Large intestine (tissue), 12 donors: ENCODE measurements at places on chromosomes 7 and 10.

- DNase-seq: no peak
Observed at GRCh38 chr10:110870823-110871297, 868 bp upstream of the PDCD4 start.

- DNase-seq: no peak
Observed at GRCh38 chr10:77622889-77623291, 14.7 kb downstream of the KCNMA1 start.

- DNase-seq: no peak
Observed at GRCh38 chr7:69076566-69076965, 521.7 kb upstream of the AUTS2 start.

DNA sequence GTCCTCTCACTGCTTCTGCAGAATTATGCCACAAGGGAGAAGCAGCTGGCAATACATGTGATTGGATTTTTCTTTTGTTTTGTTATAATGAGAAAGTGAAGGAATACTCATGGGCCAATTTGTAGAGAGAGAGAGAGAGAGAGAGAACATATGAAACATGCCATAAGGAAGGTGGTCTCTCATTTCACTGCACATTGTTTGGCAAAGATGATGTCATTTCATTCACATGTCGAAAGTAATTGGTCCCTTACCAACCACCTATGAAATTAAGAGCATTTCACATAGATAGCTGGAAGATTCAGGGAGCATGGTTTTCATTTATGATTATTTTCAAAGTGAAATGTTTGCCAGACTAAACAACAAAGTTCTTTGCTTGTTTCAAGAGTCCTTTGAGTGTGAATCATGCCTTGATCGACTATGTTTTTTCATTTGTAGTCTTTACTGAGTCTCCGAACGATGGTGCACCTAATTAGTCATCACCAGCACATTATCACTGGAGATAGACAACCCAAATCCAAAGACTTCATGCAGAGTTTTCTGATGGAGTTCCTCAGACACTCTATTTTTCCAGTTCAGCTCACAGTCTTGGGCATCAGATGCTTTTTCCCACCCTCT is 130.1 kb upstream of the ZEB1 start:
- DNase-seq: no peak

- peak; percentile 26 for DNase-seq
Observed at GRCh38 chr7:156640949-156641485, 443 bp downstream of the RNF32 start.

DNA sequence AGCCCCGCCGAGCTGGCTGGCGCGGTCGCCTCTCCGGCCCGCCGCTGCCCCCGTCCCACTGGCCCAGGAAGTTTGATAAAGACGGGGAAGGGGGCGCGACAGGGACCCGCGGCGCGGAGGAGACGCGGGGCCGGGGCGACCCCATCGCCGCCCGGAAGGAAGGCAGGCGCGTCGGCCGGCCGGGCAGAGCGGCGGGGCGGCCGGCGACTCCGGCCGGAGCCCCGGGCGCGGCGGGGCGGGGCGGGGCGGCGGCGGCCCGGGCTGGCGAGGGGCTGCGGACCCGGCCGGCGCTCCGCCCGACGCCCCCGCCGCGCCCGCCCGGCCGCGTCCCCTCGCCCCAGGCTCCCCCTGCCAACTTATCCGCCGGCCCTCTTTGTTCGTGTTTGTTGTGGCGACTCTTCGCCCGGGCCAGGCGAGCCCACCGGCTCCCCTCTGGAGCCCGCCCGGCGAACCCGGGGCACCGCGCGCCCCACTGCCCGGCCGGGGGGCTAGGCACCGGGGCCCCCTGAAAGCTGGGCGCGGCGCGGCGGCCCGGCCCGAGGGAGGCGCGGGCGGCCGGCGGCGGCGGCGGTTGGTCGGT is 571 bp downstream of the KDM7A start:
- no peak for DNase-seq

DNA sequence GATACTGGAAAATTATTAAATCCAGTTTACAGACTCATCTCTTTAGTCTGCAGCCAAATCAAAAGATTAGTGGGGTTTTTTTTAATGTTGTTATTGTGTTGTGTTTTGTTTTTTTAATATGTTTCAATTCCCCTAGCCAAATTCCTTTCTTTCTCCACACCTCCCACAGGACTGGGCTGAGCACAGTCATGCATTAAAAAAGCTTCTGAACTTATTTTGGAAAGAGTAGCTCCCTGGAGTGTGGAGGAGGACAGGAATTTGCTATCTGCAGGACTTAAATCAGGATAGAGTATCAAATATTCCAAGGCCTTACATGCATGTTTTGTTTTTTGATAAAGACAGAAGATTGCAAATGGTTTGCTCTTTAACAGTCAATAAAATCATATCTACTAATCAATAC is 90.7 kb downstream of the GNAI1 start:
- no peak for DNase-seq

DNA sequence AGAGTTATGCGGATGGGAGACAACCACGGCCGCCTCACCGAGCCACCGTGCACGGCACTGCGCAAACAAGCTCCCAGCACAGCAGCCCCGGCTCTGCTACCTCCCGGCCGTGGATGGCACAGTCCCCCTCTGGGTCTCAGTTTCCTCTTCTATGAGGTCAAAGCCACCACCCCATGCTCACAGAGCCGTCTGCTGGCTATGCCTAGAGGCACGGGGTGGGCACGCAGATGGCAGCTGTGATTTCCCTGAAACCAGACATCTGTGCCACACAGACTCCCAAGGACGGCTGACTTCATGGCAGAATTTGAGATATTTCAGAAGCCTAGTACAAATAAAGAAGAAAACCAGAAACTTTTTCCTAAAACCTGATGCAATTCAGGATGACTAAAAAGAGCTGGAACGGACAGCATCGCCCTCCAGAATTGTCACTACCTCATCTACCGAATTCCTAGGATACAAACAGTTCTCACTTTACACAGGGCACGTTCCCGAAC is 73.2 kb downstream of the AMZ1 start:
- no peak for DNase-seq

DNA sequence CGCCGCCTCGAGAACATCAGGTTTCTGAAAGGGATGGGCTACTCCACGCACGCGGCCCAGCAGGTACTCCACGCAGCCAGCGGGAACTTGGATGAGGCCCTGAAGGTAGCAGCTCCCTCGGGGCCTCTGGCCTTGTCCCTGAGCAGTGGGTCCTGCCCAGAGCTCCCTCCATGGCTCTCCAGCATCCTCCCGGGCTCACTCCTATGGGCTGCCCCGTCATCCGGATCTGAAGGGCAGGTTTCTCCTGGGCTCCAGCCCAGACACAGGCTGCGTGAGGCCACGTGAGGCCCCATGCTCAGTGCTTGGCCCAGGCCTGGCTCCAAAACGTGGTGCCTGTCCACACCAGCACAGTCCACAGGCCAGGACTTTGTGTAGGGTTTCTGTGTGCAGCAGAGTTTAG is 32.5 kb downstream of the NUB1 start:
- DNase-seq: no peak

- DNase-seq: no peak
Observed at GRCh38 chr10:73905256-73906020, 5.5 kb upstream of the PLAU start.

- peak; percentile 30 for DNase-seq
Observed at GRCh38 chr10:47361293-47361692, 13.1 kb downstream of the RBP3 start.

DNA sequence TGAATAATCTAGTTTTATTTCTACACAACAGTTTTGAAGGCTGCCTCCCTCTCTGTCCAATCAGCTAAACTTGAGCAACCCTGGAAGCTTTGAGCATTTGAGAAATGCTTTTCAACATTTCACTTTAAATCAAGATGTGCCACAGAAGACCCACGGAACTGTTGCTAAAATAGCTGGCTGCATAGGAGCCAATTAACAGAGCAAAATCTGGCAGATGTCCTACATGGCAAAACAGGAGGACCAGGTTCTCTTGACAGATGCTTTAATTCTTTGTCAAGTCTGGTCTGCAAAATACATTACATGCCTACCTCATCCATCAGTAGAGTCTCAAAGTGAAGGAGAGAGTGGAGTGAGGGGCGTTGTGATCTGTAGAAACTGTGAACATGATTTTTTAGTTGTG is 185.9 kb downstream of the DPY19L1 start:
- no peak for DNase-seq

DNA sequence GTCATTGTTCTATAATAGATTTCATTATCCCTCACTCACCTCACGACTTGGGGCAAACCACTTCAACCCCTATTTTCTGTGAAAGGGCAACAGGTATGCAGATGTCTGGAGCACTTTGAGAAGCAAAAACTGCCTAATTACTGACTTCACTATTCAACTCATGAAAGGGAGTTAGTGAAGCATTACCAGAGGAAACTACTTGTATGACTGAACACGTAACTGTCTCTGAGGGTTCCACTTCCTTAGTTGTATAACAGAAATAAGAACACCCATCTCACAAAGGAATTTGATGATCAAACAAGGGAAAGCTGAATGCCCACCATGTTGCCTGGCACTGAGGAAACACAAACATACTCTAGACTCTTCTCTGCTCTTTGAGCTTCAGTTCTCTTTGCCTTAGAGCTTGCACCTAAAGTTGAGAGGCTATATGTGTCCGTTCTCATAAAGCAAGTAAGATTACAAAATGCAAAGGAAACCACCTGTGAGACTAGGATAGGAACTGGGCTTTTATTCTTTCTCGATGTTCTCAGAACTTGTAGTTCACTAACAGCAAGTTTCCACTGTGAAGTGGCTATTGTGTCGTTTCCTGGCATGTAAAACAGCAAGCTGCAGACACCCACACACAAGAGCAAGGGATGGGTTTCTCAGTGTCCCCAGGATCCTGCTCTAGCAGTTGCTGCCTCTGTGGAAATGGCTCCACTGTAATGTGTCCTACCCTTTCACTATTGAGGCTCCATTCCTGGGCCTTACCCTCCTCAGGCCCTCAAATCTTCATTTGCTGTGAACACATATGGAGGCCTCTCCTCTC is 2.6 kb downstream of the TMEM243 start:
- DNase-seq: no peak

DNA sequence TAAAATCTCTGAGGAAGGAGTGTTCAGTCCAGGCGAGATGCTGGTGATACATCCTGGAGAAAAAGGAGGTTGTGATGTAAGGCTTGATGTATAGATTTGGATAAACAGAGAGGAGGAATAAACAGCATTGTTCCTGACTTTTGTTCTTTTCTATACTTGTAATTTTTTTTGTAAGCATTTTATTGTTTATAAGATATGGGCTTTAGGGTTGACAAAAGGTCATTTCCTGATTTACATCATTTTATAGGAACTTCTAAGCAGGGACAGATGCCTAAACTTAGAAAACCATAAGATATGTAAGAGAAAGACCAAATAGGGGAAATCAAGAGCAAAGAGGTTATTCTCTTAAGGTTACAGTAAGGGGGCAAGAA is 16.7 kb upstream of the SLC26A4 start:
- no peak for DNase-seq

- no peak for DNase-seq
Observed at GRCh38 chr10:58508316-58508715, 4.4 kb upstream of the BICC1 start.

- peak; percentile 65 for DNase-seq
Observed at GRCh38 chr10:11515596-11516430, 95.6 kb downstream of the USP6NL start.

DNA sequence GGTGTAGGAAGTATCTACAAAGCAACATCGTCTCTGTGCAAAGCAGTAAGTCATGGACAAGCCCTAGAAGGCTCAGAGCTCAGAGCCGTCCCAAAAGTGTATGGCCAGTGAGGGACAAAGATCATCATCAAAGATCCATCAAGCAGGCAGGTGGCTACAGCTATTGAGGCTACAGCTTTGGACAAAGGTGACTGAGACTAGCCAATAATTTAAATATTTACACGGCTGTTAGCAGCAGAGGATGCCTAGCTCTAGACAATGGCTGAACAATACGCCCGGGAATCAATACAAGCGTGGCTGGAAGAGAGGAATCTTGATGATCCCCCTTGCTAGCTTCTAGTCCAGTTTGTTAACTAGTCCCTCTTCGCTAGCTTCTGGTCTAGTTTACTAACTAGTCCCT is 17.9 kb downstream of the NMT2 start:
- DNase-seq: no peak

- DNase-seq: no peak
Observed at GRCh38 chr7:31890198-31890597, 180.0 kb downstream of the PDE1C start.

DNA sequence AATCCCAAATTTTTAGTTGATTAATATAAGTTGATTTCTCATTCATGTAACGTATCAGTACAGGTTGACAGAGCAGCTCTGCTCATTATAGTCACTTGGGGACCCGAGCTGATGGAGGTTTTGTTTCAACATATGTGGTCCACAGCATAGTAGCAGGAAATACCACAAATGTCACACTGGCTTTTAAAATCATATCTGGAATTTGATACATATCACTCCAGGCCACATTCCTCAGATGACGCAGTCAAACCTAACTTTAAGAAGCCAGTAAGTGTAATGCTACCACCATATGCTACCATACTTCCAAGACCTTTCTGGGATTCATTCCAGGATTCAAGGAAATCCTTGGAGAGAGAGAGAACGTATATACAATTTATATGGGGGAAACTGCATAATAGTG is 156.3 kb downstream of the PHF14 start:
- DNase-seq: no peak

DNA sequence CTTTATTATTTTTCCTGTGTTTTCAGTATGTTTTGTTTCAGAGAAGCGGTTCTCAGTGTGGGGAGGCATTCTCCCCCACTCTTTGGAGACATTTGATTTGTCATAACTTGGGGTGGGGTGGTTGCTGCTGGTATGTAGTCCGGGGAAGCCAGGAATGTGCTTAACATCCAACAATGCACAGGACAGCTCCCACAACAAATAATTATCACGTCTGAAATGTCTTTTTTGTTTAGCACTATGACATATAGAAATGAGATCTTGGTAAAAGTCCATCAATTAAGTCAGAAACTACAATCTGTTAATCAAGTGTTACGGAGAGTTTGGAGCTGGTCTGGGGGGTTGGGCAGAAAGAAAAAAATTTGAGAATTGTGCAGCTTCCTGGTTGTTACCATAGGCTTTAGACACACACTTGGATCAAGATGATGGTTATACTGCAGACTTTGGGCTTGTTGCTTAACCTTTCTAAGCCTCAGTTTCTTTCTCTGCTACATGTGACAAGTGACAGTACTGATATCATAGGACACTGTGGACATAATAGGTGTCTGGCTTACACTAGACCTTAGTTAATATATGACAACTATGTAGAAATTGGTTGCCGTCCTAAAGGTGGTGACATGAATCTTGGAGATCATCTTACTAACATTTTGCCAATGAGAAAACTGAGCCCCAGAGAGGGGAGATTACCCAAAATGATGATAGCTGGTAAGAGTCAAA is 113.7 kb downstream of the LRMDA start:
- peak; percentile 17 for DNase-seq

GRCh38 chr10:92268748-92269147 is 22.1 kb downstream of the CPEB3 start:
- no peak for DNase-seq
